ENCODE measurements at places on chromosomes 6 and 20.

DNA sequence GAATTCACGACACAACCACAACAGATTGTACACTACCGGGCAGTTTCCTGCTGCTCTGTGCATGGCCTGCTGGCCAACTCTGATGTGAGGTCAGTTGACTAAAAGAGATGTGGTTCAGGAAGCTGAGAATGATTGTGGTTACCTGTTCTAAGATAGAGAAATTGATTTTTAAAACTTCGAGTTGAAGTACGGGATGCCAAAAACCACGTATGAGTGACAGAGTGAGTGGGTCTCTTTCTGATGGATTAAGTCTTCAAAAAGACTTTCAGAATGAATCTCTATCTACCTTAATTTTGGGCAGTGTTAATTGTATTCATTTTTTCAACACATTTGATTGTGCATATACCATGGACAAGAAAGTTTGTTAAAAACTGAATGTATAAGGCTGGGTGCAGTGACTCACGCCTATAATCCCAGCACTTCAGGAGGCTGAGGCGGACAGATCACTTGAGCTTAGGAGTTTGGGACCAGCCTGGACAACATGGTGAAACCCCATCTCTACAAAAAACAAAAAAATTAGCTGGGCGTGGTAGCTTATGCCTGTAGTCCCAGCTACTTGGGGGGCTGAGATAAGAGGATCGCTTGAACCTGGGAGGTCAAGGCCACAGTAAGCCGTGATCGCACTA lies 121.2 kb downstream of the SGK1 start:
- DNase-seq: no peak

GRCh38 chr20:62560162-62560561 lies 82.1 kb upstream of the SLCO4A1 start:
- no peak for DNase-seq

DNA sequence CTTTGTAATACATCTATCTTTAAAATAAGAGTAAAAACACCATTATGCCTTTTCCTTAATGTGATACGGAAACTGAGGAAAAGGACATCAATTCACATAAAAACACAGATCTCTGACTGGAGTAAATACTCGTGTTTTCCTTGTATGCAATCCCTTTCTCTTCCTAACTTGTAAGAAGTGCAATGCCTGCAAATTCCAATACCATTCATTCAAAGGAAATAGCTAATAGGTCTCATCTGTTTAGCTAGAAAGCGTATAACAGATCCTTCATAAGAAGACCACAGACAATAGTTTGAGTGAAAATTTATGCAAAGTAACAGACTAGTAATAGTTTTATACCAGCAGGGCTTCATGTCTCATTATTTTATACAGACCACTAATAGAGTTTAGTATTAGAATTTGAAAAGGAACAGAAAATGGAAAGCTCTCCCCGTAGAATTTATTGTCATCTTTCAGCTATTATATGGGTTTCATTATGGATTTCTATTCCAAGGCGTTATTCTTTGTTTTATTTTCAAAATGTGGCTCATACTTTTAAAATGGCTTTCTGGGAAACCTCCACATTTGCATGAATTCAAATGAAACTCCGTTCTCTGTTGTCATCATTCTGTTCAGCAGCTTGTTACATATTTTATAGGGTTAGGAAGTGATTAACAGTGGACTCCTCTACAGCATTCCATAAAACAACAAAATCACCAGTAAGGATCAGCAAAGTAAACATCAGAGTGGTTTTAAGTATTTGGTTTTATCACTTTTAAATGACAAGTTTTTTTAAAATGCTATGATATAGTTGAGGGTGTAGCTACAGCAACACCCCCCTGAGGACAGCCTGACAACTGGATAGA lies 186.7 kb downstream of the BTBD9 start:
- DNase-seq: no peak

DNA sequence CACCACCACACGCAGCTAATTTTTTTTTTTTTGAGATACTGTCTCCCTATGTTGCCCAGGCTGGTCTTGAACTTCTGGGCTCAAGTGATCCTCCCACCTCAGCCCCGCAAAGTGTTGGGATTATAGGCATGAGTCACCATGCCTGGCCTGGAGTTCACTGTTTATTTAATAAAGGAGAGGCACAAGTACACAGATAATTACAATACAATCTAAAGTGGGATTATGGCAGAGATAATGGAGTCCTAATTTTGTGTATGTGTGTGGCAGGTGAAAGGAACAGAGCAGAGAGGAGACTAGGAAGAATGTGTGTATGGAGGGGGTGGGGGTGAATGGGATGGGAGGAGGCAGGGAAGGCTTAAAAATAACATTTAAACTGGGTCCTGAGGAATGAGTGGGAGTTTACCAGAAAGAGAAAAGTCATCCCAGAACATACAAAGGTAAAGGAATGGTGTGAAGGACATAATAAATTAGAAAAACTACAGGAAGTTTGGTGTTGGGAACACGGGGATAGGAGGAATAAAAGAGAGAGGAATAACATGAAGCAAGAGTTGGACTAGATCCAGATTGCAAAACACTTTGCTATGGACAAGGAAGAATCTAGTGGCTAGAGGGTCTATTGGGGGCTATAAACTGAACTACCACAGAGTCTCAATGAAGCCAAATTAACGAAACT lies 4.4 kb downstream of the NCOA5 start:
- no peak for DNase-seq

DNA sequence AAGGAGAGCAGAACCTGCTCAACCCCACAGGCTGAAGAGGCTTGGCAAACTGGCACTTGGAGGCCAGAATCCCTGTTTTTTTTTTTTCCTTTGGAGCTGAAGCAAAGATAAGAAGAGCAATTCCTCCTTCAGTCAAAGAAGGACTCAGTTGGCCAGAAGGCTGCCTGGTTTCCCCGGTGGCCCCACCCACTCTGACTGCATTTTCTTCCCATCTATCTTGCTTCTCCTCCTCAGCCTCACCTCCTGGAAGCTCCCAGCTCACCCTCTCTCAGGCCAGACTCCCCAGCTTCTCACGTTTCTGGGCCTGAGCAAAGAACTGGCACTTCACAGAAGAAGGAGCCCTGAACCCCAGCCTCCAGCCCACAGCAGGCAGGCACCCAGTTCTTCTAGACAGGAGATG lies 2.4 kb downstream of the LRFN2 start:
- no peak for DNase-seq

DNA sequence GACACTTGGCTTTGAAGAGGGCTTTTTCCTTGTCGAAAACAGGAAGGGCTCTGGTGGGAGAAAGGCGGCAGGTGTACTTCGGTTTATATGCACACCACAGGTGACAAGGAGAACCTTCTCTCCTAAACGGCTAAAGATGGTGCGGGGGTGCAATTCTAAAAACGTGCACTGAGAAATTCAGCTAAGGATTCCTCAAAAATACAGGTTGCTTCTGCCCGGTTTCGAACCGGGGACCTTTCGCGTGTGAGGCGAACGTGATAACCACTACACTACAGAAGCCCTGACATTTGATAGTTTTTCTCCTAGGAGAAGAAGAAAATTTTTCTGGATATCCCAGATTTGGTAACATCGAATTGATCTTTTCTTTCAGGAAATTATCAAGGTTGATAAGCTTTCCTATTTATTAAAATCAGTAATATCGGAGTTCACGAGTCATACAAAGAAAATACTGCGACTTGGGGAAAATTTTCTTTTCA lies 32.0 kb downstream of the POM121L2 start:
- no peak for DNase-seq

DNA sequence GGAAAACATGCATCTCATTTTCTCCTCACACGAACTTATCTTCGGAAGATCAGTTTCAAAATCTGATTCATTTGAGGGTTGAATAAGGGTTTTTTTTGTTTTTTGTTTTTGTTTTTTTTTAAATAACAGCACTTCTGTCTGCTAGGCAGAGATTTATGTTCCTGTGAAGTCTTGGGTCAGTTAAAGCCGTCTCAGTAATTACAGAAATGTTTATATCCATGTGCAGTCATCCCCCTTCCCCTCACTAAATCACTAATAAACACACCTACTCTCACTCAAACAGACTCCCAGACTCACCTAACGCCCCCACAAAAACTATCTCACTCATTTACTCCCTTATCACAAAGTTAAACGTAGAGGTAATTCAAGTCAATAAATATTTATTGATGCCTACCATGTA lies 214.2 kb upstream of the SUPT3H start:
- DNase-seq: no peak

GRCh38 chr6:11460001-11460668 lies 77.4 kb upstream of the TMEM170B start:
- peak; percentile 91 for DNase-seq

GRCh38 chr6:36373368-36374019 lies 14.0 kb downstream of the ETV7 start:
- no peak for DNase-seq

- DNase-seq: peak; percentile 61
Observed at GRCh38 chr20:36754656-36755222, 8.8 kb upstream of the NDRG3 start.

GRCh38 chr6:54992789-54993188 lies 146.2 kb downstream of the FAM83B start:
- DNase-seq: no peak

- peak; percentile 13 for DNase-seq
Observed at GRCh38 chr20:47273591-47274235, 82.8 kb downstream of the ZMYND8 start.

Measured in inflammatory macrophage treated with lipopolysaccharide for 4 hours (primary cell).